GM10248 (cell line): ENCODE measurements at places on chromosomes 13 and 19.

GRCh38 chr13:41315443-41316047, 4.5 kb downstream of the NAA16 start:
- no peak for DNase-seq

- no peak for DNase-seq
These were observed 26.5 kb upstream of the FOXO1 start for GRCh38 chr13:40692946-40693345.

DNA sequence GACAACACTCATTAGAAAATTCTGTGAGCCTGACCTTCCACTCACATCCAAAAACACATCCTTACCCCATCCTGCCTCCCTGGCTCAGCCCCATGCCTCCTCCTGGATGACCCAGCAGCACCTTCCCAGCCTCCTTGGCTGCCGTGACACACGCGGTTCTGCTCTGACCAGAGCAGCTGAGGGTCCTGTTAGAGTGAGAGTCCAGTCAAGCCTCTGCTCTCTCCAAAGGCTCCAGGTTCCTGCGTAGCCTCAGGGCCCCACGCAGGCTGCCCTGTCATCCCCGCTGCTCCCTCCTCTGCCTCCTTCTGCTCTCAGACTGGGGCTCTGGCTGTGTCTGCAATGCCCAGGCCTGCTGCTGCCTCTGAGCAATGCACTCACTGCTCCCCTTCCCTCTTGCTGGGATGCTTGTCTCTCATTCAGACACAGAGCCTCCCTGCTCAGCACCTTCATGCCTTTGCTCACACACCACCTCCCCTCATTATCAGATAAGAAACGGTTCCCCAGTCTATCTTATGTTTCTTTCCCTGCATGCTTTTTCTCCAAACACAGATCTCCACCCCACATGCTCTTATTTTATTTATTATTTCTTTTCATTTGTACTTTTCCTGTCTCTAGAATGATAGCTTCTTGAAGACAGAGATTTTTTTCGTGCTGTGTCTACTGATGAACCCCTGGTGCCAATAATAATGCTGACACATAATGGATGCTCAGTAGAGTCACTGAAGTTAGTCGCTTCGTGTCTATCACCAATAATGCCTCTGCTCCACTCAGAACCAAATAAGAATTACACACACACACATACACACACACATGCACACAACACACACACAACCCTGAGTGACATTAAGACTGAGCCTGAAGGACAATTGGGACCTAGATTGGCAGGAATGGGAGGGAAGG, 10.2 kb upstream of the SIGLEC6 start:
- DNase-seq = no peak

GRCh38 chr19:2607712-2608601, 94.5 kb downstream of the GNG7 start:
- peak; percentile 71 for DNase-seq

DNA sequence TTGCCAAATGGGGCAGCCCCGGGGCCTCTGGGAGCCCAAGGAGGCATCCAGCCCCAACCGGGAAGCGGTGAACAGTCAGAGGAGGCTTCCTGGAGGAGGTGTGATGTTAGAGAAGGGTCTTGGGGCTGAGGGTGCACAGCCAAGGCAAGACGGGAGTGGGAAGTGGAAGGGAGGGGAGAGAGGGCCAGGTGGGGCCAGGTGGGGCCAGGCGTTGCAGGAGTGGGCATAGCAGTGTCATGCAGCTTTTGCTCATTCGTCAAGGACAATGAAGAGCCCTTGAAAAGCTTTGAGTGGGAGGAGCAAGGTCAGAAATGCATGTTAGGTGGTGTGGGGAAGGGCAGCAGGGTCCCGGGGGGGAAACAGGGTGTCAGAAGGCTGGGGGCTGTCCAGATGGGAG, 1.8 kb downstream of the FBN3 start:
- no peak for DNase-seq

DNA sequence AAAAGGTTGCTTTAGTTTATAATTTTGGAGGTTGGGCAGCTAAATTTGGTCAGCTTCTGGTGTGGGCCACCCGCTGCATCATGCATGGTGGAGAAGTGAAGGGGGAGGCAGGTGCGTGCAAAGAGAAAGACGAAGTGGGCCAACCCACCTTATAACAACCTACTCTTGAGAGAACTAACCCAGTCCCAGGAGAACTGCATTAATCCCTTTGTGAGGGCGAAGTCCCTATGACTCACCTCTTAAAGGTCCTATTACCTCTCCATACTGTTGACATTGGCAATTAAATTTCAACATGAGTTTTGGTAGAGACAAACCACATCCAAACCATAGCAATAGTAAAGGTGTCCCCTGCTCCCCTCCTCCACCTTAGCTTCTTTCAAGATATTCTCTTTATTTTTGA, 7.7 kb upstream of the FGF9 start:
- DNase-seq = no peak

DNA sequence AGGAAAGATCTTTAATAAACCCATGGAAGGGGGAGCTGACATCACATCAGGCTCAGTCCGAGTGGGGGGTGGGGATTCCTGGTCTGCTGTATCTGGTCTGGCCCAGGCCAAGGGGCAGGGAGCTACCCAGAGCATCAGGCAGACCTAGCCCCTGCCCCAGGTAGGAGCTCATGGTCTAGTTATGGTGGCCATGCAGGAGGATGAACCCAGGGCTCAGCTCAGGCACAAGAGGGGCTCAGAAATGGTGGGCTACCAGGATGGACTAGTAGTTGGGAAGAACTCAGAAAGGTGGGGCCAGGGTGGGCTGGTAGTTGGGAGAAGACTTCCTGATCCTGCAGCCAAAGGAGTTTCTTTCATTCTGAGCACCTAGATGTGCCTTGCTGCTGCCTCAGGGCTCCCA, 14.3 kb downstream of the VSTM2B start:
- no peak for DNase-seq

DNA sequence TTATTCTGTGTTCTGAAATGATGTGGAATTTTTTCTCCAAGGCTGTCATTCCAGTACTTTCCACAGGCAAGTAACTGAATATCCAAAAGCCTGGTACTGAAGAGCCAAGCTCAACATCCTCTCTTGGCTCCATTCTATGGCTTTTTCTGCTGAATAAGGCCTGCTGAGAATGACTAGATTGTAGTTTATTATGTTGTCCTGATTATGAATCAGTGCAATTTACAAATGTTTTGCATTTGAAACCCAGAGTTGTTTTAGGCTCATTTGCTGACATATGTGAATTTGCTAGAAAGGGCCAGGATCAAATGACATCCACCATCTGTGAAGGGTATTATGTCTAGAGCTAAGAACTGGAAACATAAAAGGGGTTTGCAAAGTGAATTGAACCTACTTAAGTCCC, 596.6 kb downstream of the KCTD12 start:
- no peak for DNase-seq

GRCh38 chr19:31270897-31271296, 78.3 kb downstream of the TSHZ3 start:
- DNase-seq = no peak

GRCh38 chr19:39818626-39819097, 15.3 kb downstream of the DYRK1B start:
- peak; percentile 86 for DNase-seq

GRCh38 chr13:75347457-75347856, 134.5 kb downstream of the TBC1D4 start:
- DNase-seq = no peak

DNA sequence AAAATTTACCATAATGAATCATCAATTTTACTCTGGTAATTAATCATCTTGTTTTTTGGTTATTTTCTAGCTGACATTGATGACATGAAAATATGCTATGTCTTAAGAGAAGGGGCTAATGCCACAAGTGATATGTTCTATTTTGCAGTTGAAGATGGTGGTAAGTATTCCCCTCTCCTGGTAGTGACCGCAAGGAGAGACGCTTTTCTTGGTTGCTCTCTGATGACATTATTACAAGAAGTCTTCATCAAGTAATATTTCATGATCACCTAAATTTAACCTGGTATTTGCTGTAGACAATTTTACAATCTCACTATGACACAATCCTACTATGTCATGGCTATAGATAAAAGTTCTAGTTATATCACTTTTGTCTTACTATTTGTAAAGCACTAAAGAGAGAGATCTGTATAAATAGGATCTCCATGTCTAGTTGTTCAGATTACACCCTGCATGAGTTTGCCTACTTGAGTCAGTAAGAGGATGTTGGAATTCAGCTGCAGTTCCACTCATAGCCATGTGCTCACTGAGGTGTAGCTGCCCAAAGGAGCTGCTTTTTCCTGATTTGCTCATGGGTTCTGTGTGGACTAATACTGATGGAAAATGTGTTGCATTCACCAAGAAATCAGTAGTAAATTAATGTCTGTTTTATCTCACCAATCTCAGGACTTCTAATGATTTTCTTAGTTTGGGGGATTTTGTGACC, 10.9 kb downstream of the FREM2 start:
- no peak for DNase-seq

DNA sequence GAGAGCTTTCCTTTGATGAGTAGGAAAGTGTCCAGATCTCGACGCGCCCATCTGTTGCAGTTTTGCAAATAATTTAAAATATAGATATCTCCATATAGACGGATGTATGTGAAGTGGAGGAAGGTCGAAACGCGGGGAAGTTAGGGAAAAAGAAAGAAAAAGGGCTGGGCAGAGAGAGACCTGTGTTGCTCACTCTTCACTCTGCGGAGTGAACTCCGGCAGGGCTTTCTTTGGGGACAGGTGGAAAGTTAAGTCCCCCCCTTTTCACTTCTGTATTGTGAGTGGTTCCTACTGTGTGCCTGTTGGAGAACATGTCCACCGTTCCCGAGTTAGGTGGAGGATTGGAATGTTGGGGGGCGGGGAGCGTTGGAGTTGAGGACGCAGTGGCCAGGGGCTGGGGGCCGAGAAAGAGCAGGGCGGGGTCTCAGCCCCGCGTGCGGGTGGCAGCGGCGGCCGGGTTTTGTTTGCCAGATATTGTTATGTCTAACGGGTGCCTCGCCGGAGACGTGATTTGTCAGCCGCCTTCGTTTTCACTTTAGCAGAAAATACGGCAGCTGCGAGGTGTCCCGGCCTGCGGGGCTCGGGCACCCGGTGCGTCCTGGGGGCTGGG, 145.1 kb upstream of the ZNF536 start:
- peak; percentile 44 for DNase-seq
